Thoracic aorta (tissue), 2 donors: ENCODE measurements at places on chromosomes 7 and 10.
A peak's percentile ranks its signal among the peaks of the same experiment; 100 is the strongest.

GRCh38 chr7:95011995-95012394 is 104.6 kb downstream of the PPP1R9A start:
- no peaks in the 10 kb centered on the region for H3K27me3 ChIP-seq
- H3K36me3 ChIP-seq = no peaks in the 10 kb centered on the region
- no peak for DNase-seq
- peak overlapping the region; percentile 2 for H3K27ac ChIP-seq
- H3K4me3 ChIP-seq = no peak overlapping the region

GRCh38 chr7:92546856-92547497 is 18.4 kb downstream of the RBM48 start:
- H3K27ac ChIP-seq = no peak overlapping the region
- no peak for DNase-seq
- no peaks in the 10 kb centered on the region for H3K4me1 ChIP-seq
- H3K36me3 ChIP-seq = no peaks in the 10 kb centered on the region
- H3K27me3 ChIP-seq = no peaks in the 10 kb centered on the region

DNA sequence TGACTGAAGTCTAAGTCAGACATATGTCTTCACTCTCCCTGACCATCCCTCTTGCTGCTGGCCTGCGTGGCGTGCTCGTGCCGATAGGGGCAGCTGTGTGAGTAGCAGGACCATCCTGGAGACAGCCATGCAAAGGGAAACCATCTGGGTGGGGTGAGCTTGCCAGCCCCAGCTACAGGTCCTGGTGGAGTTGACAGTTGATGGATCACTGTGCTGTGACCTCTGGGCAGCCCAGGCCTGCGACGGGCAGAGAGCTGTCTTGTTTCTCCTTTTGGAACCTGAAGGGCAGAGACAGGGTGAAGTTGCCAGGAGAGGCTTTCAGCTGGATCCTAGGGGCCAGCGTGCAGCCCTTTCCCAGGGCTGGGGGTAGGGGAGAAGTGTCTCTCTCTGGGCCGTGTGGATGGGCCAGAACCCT is 44.7 kb downstream of the GRK5 start:
- H3K4me3 ChIP-seq = no peak overlapping the region
- no peaks in the 10 kb centered on the region for H3K36me3 ChIP-seq
- H3K27me3 ChIP-seq = no peaks in the 10 kb centered on the region
- no peak for DNase-seq

DNA sequence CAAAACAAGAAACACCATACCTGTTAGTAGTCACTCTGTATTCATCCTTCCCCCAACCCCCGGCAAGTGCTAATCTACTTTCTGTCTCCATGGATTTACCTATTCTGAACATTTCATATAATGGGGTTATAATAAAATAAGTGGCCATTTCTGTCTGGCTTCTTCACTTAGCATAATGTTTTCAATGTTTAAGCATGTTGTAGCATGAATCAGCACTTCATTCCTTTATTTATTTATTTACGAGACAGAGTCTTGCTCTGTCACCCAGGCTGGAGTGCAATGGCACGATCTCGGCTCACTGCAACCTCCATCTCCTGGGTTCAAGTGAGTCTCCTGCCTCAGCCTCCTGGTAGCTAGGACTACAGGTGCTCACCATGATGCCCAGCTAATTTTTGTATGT is 69.2 kb downstream of the HIP1 start:
- peaks cover 30% of the 10 kb centered on the region for H3K4me1 ChIP-seq
- no peaks in the 10 kb centered on the region for H3K36me3 ChIP-seq
- H3K27ac ChIP-seq = no peak overlapping the region
- H3K27me3 ChIP-seq = no peaks in the 10 kb centered on the region

DNA sequence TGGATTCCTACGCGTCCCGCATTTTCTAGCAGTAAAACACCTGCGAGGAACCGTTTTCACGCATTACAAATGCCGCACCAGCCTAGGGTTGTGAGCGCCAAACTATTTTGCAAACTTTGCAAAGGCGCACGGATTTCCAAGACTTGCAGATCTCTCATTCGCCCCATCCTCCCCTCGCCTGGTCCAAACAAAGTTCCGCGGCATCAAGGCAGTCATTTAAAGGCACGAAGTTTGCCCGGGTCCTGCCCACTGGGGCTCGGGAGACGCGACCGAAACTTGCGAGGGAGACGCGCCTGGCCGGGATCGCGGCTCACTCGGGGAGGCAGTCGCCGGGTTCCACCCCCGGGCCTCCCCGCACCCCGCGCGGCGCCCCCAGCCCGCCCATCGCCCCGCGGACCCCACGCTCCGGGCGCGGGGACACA is 613 bp downstream of the USP6NL start:
- no peaks in the 10 kb centered on the region for H3K27me3 ChIP-seq
- peak overlapping the region; percentile 79 for H3K27ac ChIP-seq
- H3K4me3 ChIP-seq = peak overlapping the region; percentile 93
- H3K36me3 ChIP-seq = no peaks in the 10 kb centered on the region
- no peak for DNase-seq

DNA sequence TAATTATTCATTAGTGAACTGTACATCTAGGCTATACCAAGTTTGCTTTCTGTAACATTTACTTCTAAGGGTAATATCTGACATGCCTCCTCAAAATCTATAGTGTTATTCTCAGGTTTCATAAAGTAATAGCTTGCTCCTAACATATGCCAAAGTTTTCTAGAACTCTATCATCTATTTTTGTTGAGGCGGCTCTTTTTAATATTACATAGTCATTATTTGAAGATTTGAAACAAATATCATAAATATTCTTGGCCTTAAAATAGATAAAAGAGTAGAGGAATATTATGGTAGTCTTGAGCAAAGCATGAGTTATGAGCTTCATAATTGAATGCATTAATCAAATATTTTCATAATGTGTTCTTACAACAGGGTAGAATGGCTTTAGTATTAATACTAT is 327.2 kb upstream of the KCND2 start:
- DNase-seq = no peak
- H3K27me3 ChIP-seq = no peaks in the 10 kb centered on the region
- H3K36me3 ChIP-seq = no peaks in the 10 kb centered on the region
- H3K4me1 ChIP-seq = no peaks in the 10 kb centered on the region
- H3K4me3 ChIP-seq = no peak overlapping the region

- H3K36me3 ChIP-seq = no peaks in the 10 kb centered on the region
- DNase-seq = no peak
- H3K4me3 ChIP-seq = no peak overlapping the region
- H3K27ac ChIP-seq = no peak overlapping the region
- no peaks in the 10 kb centered on the region for H3K4me1 ChIP-seq
Observed at GRCh38 chr7:100793806-100794660, 33.3 kb downstream of the EPHB4 start.

- no peak for DNase-seq
- no peaks in the 10 kb centered on the region for H3K27me3 ChIP-seq
- H3K4me1 ChIP-seq = no peaks in the 10 kb centered on the region
- H3K4me3 ChIP-seq = no peak overlapping the region
Observed at GRCh38 chr10:101609481-101609880, 21.4 kb downstream of the DPCD start.

DNA sequence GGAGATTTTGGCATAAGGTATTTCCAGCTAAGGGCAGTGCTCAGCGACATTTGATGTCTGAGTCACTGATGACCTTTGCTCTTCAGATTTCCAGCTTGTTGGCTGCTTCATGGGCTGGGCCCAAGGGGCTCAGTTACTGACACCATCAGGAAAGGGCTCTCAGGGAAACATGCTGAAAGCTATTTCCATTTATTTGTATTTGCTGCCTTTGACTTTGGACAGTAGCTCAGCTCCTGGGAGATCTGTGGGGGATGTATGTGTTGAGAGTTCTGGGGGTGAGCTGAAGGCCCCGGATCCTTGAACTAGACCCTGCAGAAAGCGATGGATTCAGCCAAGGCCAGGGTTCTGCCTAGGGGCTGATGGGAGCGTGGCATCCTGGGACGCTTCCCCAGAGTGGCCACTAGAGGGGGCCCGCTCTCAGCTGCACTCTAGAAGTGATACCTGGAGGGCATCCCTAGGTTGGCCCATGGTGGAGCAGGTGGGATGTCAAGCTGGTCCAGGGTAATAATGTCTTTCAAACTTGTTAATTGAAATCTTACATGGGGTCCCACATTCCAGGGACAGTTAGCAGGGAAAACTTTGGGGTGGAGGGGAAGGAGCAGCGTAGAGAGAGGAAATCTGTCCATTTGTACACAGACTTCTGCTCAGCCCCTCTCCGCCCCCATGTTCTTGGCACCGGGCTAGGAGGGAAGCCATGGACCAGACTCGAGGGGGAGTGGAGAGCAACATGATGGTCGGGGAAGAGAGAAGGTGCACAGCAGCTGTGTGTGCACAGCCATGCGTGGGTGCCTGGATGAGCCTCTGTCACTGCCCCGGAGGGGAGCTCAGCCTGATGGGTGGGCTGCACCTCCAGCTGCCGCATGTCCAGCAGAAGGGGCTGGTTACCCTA is 3.0 kb upstream of the BTBD16 start:
- H3K4me1 ChIP-seq = no peaks in the 10 kb centered on the region
- DNase-seq = no peak
- no peak overlapping the region for H3K27ac ChIP-seq
- no peaks in the 10 kb centered on the region for H3K27me3 ChIP-seq

DNA sequence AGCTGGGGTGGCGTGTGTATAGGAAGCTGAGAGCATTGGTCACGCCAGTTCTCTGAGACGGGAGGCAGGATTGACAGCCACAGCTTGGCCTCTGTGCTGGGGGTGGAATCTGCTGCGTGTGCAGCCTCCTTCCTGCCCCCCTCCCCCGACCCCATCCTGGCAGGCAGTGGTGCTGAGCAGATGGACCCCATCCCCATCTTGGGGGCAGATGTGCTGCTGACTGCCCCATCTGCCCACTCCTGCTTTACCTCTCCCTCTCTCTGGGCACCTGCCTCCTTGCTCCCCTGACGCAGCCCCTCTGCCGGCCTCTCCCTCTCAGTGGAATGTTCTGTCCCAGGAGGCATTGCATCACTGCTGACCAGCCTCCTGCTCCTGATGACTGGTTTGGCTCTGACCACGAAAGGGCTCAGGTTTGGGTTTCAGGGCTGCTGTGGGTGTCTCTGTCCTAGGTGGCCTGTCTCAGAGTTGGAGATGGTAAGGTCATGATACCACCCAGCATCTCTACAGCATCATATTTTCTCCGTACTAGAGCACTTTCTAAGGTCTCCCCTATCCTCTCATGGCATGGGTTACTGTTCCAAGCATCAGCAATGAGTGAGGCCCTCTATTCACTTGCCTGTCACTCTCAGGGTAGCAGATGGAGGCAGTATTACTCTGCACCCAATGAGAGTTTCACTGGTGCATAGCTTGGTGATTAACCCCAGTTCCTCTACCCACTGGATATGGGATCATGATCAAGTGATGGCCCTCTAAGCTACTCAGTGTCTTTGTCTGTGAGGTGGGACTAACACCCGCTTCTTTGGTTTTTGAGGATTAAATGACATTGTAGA is 81.9 kb downstream of the RBM20 start:
- no peaks in the 10 kb centered on the region for H3K36me3 ChIP-seq
- H3K27ac ChIP-seq = no peak overlapping the region
- no peaks in the 10 kb centered on the region for H3K27me3 ChIP-seq

GRCh38 chr7:50712252-50713122 is 70.2 kb downstream of the GRB10 start:
- peak overlapping the region; percentile 30 for H3K27ac ChIP-seq
- peaks cover 39% of the 10 kb centered on the region for H3K4me1 ChIP-seq
- no peak for DNase-seq
- peak overlapping the region; percentile 2 for H3K4me3 ChIP-seq
- H3K27me3 ChIP-seq = no peaks in the 10 kb centered on the region
- no peaks in the 10 kb centered on the region for H3K36me3 ChIP-seq

- DNase-seq = no peak
- no peaks in the 10 kb centered on the region for H3K27me3 ChIP-seq
- no peaks in the 10 kb centered on the region for H3K36me3 ChIP-seq
- H3K4me1 ChIP-seq = no peaks in the 10 kb centered on the region
- no peak overlapping the region for H3K4me3 ChIP-seq
- H3K27ac ChIP-seq = no peak overlapping the region
Observed at GRCh38 chr10:35674843-35675242, 32.7 kb upstream of the FZD8 start.

DNA sequence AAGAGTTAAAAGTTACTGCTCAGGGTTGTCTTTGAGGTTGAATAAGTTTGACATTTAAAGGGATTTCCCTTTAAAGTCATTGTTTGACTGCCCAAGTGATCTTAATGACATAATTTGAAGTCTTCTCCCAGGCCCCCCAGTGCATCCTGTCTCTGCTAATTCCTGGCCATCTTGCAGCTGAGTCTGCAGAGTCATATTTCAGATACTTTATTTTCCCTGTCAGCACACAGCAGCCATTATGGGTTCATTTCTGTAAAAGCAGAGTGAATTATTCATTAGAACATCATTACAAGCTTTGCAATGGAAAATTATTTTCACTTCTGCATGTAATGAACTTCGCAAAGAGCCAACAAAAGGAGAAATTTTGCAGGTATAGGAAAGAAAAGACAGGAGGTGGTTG is 536.6 kb downstream of the GALNT17 start:
- no peaks in the 10 kb centered on the region for H3K27me3 ChIP-seq
- H3K36me3 ChIP-seq = no peaks in the 10 kb centered on the region
- H3K4me3 ChIP-seq = no peak overlapping the region
- no peak overlapping the region for H3K27ac ChIP-seq
- DNase-seq = no peak
- no peaks in the 10 kb centered on the region for H3K4me1 ChIP-seq

- H3K4me3 ChIP-seq = no peak overlapping the region
- no peaks in the 10 kb centered on the region for H3K27me3 ChIP-seq
- DNase-seq = no peak
- H3K4me1 ChIP-seq = no peaks in the 10 kb centered on the region
Observed at GRCh38 chr7:157830331-157830730, 493.5 kb downstream of the DNAJB6 start.

GRCh38 chr7:11710377-11710776 is 121.6 kb downstream of the THSD7A start:
- no peak for DNase-seq
- H3K27me3 ChIP-seq = no peaks in the 10 kb centered on the region
- no peak overlapping the region for H3K27ac ChIP-seq
- H3K36me3 ChIP-seq = no peaks in the 10 kb centered on the region
- no peak overlapping the region for H3K4me3 ChIP-seq
- H3K4me1 ChIP-seq = no peaks in the 10 kb centered on the region

DNA sequence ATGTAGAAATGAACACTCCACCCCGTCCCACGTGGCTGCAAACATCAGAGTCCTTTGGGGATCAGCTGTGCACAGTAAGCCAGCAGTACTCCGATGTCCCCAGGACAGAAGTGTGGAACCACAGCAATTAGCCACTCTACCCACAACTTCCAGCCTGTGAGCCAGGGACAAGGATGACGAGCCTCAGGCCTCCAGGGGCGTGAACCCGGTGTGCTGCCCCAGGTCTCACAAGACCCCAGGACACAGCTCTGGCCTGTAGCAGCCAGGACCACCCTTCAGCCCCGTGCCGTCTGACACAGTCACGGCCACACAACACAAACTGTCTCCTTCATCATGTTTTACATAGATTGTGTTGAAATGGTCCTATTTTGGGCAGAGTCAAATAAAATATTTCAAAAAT is 113.0 kb upstream of the DIP2C start:
- H3K27ac ChIP-seq = no peak overlapping the region
- no peak overlapping the region for H3K4me3 ChIP-seq
- H3K36me3 ChIP-seq = peaks cover 10% of the 10 kb centered on the region
- no peak for DNase-seq
- H3K27me3 ChIP-seq = no peaks in the 10 kb centered on the region
